Thymus (tissue), 14 donors: ENCODE measurements at places on chromosomes 12 and 14.

- no peak for DNase-seq
Observed at GRCh38 chr14:68094752-68095151, 275.2 kb downstream of the RAD51B start.

DNA sequence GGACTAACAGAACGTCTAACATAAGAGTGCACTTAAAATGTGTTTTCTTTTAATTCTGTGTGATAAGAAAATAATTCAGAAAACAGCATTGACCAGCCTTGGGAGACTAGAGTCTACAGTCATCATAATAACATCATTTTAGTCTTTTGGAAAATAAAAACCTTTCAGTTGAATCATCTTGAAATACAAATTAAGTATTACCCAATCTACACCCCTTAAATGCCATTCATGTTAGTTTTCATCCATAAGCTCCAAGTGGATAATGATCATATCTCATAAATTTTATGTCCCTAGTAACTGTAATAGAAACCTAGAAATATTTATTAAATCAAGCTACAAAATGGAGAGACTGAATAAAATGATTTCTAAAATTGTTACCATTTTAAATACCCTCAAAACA is 32.4 kb downstream of the EPS8 start:
- no peak for DNase-seq

- no peak for DNase-seq
Observed at GRCh38 chr14:74698465-74698864, 14.4 kb downstream of the AREL1 start.

DNA sequence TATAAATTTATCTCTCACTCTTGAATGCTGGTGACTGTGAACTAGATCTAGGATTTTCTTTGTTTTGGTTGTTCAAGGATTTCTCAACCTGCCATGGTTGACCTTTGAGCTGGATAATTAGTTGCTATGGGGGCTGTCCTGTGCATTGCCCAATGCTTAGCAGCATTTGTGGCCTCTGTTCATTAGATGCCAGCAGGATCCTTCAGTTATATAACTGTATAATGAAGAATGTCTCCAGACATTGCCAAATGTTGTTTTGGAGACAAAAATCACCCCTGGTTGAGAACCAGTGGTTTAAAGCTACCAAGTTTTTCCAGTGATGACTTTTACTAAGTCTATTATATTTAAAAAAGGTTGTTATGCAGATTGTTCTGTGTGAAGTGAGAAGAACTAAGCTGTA is 147.9 kb upstream of the STXBP6 start:
- no peak for DNase-seq

DNA sequence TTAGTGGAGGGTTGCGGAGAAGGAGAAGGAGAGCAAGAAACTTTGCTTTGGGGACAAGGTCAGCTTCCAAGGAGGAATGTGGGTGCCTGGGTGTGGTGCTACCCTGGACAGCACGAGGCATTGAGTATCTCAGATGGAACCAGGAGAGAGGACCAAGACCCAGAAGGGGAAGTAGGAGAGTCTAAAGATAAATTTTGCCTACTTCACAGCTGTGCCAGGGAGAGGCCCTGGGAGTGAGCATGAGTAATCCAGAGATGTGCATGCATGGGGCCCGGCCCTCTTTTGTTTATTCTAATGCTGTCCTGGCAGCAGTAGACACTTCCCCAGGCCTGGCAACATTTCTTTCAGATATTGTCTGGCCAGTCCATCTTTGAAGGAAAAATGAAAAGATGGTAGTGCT is 49.5 kb upstream of the GNPNAT1 start:
- no peak for DNase-seq

DNA sequence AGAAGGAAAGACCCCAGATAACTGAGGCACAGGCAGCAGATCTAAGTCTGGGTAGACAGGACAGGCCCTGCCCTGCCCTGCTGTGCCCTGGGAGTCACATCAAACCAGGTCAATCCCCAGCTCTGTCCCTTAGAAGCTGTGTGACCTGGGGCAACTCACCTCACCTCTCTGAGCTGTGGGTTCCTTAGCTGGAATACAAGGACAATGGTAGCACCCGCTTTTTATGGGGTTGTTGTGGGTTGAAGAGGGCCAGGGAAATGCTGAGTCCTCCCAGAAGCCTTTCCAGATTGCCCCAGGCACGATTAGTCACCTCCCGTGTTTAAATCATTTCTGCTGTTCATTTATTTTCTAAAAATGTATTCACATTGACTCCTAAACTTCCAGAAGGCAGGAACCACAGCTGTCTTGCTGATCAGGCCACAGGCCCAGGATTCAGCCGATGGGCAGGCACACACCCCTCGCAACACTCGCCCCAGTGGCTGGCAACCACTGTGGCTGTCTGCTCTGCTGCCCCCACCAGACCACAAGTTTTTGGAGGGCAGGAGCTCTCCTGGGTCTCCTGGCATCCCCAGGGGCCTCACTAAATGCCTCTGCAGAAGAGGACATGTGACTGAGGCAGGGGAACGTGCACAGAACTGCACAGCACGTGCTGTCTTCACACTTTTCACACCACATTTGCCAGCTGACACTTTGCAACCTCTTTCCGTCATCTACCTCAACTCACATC is 3.0 kb downstream of the SELPLG start:
- DNase-seq = no peak

- no peak for DNase-seq
Observed at GRCh38 chr14:51822499-51822898, 37.9 kb upstream of the GNG2 start.

DNA sequence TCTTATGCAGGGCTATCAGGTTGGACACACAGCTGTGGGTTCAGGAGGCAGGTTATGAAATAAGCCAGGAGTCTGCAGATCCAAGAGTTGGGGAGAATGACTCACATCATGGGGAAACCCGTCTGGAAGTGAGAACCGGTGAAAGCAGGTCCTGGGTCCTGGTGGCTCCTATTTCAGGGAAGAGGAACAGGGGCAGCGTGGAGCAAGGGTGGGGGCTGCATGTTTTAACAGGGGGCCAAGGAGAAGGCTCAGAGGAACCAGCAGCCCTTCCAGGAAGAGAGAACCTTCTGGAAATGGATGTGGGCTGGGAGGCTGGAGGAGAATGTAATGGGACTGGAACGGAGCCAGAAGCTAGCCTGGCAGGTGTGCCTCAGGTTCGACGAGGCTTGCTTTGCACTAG is 7.8 kb upstream of the KRT74 start:
- DNase-seq = no peak

DNA sequence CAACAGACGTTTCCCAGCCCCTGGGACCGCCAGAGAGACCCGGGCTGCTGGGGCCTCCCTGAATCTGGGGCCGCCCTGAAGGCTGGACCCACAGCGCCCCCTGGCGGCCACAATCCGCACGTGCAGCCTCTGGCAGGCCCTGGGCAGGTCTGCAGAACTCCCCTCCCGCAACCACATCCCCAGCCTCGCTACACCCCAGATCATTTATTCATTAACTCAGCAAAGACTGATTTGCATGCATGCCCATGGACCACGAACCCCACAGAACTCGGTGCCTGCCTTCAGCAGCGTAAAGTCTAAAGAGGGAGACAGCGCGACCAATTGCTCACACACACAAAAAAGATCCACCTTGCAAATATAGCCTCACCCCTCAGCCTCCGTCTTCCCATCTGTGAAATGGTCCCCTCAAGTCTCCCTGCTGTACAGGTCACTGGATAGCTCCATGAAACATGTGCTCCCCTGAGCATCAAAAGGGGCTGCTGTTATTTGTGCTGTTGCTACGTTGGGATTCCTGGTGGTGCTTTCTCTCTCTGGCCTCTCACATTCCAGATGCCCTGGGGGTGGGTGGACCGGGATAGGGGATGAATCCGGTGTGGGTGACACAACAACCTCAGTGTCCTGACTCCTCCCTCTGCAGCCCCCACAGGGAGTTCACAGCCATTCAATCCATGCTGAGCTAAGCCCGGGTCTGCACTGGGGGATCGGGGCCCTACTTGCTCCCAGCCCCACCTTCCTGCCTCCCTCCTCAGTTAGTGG is 96.4 kb downstream of the SCARB1 start:
- DNase-seq = peak; percentile 63

- no peak for DNase-seq
Observed at GRCh38 chr14:30417121-30417520, 141.8 kb upstream of the G2E3 start.

DNA sequence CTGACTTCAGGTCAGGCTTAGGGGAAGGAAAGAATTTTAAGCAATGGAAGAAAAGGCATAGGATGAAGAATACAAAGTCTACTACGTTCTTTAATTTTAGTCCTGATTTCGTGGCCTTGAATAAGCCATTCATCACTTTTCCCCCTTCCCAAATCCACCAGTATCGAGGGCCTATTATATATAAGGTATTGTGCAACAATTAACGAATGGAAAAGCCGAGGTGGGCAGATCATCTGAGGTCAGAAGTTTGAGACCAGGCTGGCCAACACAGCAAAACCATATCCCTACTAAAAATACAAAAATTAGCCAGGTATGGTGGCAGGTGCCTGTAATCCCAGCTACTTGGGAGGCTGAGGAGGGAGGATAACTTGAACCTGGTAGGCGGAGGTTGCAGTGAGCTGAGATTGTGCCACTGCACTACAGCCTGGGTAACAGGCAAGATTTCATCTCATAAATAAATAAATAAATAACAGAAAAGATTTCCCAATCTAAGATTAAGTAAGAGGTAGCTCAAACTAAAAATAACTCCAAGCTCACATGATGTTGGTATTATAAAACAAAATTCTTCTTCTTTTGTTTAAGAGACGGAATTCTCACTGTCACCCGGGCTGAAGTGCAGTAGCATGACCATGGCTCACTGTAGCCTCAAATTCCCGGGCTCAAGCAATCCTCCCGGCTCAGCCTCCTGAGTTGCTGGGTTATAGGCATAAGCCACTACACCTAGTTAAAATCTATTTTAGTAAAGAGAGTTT is 58.3 kb upstream of the NR2C1 start:
- no peak for DNase-seq

DNA sequence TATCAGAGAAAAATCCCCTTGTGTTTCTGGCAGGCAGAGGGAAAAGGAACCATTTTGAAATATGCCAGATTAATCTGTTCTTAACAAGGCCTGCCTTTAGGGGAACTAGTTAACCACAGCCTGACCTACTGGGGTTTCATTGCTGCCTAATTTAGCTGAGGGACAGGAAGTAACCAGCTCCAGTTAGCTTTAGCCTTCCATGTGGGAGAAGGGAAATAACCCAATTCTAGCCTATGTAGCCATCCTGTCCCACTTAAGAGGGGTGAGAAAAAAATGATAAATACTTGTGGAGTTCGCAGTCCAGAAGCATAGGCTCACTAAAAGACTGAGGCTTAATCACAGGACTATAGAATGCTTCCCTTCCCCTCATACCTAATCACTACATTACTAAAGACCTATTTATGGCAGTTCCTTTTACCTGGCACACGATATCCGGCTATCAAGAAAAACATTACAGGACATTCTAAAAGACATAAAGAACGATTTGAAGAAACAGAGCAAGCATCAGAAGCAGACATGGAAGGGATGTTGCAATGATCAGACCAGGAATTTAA is 22.8 kb downstream of the COX8C start:
- DNase-seq = no peak

DNA sequence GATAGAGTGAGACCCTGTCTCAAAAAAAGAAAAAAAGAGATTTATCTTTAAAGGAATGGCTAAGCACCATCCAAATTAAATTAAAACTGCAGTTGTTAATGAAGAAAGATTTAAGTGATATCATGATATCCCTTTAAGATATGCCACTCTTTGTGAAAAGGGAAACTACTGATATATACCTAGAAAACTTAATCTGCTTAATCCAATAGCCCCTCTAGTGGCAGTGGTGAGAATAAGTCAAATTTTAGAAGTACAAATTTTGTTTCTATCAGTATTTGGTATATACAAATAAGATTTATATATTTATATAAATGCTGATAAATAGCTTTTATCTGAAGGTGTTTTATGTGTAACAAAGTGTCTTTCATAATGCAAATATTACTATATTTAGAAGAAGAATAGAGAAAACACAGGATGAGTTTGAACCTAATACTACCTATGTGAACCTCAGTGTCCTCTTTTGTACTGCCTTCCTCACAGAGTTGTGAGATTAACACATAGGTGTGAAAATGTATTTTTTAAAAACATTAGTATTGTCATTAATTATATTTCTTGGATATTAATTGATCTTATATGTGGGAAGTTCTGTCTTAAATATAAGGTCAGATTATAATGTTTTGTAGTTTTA is 51.4 kb upstream of the GARIN2 start:
- no peak for DNase-seq

GRCh38 chr12:132908145-132909029 is 21.0 kb upstream of the CHFR start:
- peak; percentile 91 for DNase-seq

- DNase-seq = no peak
Observed at GRCh38 chr12:116958402-116959197, 47.9 kb downstream of the FBXW8 start.

DNA sequence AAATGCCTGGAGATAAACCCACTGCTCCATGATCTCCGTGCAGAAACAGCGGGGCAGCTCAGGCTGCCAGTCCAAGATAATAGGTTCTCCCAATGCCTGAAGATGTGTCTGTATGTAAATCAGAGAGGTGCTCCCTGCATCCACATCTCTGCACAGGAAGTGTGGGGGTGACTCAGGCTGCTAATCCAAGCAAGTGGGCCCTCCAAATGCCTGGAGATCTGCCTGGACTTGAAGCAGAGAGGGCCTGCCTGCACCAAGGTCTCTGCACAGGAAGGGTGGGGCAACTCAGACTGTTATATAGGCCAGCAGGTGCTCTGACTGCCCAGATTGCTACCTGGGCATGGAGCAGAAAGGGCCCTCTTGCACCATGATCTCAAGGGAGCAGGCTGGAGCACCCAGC is 504.7 kb downstream of the LRFN5 start:
- DNase-seq = no peak

DNA sequence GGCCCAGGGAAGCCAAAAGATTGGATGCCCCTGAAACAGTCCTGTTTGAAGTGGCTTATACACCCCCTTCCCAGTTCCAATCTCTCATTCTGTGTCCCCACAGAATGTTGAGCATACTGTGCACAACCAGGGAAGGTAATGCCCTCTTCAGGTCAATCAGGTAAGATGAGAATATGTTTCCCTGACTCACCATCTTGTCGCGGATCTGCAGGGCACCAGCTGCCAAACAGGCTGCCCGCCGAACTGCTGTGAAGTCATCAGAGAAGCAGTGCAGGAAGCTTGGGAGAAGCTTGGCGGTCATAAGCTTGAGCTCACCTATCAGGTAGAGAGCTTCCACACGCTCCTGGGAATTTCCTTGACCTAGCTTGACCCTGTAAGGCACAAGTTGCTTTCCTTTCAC is 9.6 kb downstream of the RIOX1 start:
- DNase-seq = no peak

DNA sequence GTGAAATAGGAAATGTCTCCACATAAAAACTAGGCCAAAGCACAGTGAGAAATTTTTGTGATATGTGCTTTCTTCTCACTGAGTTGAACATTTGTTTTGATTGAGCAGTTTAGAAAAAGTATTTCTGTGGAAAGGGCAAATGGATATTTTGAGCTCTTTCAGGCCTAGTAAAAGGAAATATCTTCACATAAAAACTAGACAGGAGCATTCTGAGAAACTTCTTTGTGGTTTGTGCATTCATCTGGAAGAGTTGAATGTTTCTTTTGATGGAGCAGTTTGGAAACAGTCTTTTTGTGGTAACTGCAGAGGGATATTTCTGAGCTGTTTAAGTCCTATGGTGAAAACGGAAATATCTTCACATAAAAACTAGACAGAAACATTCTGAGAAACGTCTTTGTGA is 582.7 kb upstream of the ALG10B start:
- no peak for DNase-seq

GRCh38 chr14:30600922-30601918 is 20.9 kb upstream of the SCFD1 start:
- no peak for DNase-seq

- peak; percentile 37 for DNase-seq
Observed at GRCh38 chr12:89863493-89863938, 154.9 kb upstream of the ATP2B1 start.
